Large intestine (tissue), 12 donors: ENCODE measurements at places on chromosomes 7 and 10. TPM values are rescaled to one million over a fixed set of nuclear protein-coding genes. Genes with fewer than 3 reads are reported as not detected.
A peak's percentile ranks its signal among the peaks of the same experiment; 100 is the strongest.

SLC39A12 gene
- 0.03 TPM for polyA plus RNA-seq

ELN gene
- polyA plus RNA-seq, result 54.4 TPM

CC2D2B gene
- polyA plus RNA-seq, result 1.2 TPM

DNA sequence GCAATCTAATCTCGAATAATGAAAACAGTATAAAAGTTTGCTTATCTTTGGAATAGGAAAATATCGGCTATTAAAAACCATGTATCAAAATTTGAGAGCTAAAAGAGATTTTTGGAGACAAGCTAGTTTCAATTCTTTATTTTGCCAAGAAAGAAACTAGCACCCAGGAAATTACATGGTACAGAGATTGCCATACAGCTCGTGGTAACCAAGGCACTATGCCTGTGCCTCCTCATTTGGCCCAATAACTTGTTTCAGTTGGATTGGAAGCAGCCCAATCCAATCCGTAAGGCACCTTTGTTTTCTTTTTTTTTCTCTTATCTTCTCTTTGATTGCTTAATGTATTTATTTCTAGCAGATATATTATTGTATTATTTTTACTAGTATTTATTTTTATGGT lies 55.0 kb downstream of the GNAI1 start:
- no peaks in the 10 kb centered on the region for H3K4me1 ChIP-seq
- no peak overlapping the region for H3K4me3 ChIP-seq
- no peaks in the 10 kb centered on the region for H3K27me3 ChIP-seq
- no peak for DNase-seq
- H3K36me3 ChIP-seq, result no peaks in the 10 kb centered on the region

DNA sequence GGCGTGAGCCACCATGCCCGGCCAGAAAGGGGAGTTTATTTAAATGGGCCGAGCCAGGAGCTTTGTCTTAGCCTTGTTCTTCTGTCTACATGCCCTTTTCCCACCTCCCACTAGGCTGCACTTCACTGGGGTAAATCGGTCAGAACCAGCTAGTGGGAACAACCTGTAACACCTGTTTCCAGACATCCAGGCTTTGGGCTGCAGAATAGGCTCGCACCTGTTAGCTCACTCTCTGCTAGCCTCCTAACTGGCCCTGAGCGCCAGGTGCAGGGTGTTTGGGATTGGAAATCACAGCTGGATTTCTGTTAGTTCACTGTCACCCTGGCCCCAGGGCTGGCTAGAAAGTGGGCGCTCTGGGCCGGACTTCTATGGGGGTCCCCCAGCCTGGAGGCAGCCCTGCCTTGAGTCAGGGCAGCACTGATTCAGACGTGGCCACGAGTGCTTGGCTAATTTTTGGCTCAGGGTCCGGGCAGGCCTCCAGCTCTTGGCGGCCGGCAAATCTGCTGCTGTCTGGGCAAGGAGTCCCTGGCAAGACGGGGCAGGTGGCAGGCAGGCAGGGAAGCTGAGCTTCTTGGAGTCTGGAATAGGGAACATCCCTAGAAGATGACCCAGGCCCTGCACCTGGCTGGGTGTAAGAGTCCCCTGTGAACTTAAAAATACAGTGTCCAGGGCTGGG lies 48.6 kb downstream of the GTF2IRD1 start:
- no peak overlapping the region for H3K27ac ChIP-seq
- H3K36me3 ChIP-seq, result peaks cover 18% of the 10 kb centered on the region

DNA sequence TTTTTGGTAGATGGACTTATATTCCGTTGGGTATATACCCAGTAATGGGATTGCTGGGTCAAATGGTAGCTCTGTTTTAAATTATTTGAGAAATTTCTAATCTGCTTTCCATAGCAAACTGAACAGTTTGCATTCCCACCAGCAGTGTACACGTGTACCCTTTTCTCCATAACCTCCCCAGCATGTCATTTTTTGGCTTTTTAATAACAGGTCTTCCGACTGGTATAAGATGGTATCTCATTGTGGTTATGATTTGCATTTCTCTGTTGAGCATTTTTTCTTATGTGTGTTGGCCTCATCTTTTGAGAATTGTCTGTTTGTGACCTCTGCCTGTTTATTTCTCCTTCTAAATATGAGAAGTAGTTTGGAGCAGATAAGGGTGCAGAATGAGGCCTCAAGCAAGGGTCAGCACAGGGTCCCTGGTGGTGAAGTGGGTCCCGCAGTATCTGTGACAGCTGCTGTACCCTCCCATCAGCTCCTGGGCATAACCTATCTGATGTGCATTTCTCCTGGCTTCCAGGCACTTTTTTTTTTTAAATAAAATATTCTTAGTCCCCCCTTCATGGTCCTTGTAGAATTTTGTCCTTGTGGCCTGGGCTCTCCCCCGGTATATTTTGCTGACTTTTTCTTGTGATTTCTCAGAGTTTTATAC lies 73.5 kb downstream of the PROSER2 start:
- H3K36me3 ChIP-seq, result no peaks in the 10 kb centered on the region
- DNase-seq, result no peak
- no peaks in the 10 kb centered on the region for H3K4me1 ChIP-seq
- H3K27me3 ChIP-seq, result no peaks in the 10 kb centered on the region
- H3K27ac ChIP-seq, result no peak overlapping the region

DNA sequence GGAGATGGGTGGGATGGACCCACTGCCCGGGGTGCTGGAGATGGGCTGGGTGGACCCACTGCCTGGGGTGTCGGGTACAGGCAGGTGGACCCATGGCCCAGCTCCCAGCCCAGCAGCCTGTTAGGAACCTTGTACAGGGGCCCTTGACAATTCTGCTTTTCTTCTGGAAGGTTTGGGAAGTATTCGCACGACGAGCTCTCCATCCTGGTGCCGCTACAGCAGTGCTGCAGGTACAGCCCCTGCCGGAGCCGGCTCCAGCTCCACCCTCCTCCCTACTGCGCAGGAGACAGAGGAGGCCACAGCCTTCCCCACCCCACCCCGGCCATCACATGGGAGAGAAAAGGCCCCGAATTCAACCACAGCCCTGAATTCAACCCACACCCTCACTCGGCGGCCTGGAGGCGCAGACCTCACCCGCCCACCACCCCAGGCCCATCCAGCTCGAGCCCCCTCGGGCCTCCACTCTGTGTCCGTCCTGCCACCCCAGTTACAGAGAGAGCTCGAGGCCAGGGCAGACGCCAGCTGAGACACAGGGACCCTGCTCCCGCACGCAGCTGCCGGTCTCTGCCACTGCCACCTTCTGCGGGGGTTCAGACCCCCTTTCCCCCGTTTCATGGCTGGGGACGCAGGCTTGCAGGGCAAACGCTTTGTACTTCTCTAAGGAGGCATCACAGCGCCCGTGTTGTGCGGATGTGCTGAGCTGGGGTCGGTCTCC lies 31.3 kb upstream of the FOXL3 start:
- H3K36me3 ChIP-seq, result peaks cover 78% of the 10 kb centered on the region
- no peak for DNase-seq
- H3K4me1 ChIP-seq, result no peaks in the 10 kb centered on the region
- H3K27me3 ChIP-seq, result no peaks in the 10 kb centered on the region
- H3K27ac ChIP-seq, result no peak overlapping the region
- no peak overlapping the region for H3K4me3 ChIP-seq

- peaks cover 7% of the 10 kb centered on the region for H3K4me1 ChIP-seq
- peak; percentile 86 for DNase-seq
- H3K4me3 ChIP-seq, result no peak overlapping the region
- H3K27me3 ChIP-seq, result no peaks in the 10 kb centered on the region
Observed at GRCh38 chr7:149093228-149093627, 2.7 kb upstream of the ZNF786 start.

- H3K4me3 ChIP-seq, result no peak overlapping the region
- H3K4me1 ChIP-seq, result peaks cover 3% of the 10 kb centered on the region
- H3K27me3 ChIP-seq, result no peaks in the 10 kb centered on the region
- DNase-seq, result no peak
- no peak overlapping the region for H3K27ac ChIP-seq
Observed at GRCh38 chr10:96906864-96907263, 74.8 kb downstream of the LCOR start.
